ENCODE measurements at places on chromosomes 5 and 9.

DNA sequence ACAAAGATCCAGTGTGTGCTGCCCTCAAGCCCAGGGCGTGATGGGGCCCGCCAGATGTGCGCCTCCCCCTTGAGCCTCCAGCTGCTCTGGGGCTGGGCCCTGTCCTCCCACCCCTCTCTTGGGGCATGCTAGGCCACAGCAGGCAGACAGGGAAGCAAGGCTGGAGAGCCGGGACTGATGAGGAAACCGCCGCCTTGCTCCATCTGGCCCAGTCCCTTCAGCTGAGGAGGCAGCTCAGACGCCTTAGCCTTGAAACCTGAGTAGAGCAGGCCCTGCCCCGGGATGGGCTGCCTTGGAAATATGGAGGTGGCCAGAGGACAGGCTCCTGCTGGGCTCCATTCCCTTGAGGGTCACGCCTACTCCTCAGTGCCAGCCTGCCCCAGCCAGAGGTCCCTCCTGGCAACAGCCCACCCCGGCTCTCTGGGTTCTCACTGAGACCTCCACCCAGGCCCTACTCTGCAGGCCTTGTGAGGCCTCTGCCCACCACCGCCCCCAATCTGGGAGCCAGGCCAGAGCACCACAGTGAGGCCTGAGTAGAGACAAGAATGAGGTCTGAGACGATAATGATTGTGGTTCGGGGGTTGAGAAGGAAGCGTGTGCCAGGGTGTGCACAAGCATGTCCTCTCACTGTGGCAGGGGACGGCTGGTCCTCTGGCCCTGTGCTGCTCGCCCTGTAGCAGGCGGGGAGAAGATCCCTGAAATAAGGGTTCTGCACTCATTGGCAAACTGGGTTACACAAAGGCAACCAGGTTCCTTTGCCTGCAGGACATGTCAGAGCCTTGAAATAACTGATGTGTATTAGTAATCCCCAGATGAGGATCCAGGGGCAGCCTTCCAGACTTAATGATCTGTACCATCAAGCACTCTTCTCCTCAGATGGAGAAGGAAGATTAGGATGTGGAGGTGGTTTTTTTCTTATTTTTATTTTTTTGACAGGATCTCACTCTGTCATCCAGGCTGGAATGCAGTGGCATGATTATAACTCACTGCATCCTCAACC, 30.9 kb downstream of the CXXC5 start:
- no peak for DNase-seq

DNA sequence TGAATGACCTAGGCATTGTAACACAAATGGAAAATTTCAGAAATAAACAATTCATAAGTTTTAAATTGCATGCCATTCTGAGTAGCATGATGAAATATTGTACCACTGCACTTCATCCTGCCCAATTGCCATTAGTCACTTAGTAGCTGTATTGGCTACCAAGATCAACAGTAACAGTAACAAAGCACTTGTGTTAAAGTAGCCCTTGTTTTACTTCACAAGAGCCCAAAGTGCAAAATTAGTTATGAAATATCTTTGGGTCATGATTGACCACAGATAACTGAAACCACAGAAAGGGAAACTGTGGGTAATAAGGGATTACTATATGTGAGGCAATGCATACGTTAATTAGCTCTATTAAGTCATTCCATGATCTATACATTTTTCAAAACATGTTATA, 33.3 kb upstream of the RORB start:
- no peak for DNase-seq

DNA sequence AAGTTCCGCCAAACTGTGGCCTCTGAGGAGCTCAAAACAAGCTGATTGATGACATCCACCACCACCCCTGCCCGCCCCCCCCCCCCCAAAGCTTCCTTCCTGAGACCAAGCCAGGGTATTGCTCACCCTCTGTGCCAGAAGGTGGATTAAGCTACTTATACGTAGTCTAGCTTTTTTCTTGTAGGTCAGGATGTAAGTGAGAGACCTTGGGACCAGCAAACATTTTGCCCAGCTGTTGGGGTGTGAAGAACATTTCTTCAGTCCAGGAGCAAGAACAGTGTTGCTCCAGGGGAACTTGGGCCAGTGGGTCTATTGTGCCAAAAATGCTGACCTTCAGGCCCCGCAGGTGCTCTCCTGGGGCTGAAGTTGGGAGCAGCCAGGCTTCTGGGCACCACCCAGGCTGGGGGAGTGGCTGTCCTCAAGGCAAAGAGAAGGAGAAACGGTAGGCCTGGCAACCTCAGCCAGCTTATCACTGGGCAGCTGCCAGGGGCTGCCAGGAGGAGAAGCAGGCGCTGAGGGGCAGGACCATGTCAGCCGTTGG, 18.0 kb downstream of the NEURL1B start:
- DNase-seq = no peak

- no peak for DNase-seq
Observed at GRCh38 chr9:114682846-114683245, 854 bp upstream of the TEX48 start.

DNA sequence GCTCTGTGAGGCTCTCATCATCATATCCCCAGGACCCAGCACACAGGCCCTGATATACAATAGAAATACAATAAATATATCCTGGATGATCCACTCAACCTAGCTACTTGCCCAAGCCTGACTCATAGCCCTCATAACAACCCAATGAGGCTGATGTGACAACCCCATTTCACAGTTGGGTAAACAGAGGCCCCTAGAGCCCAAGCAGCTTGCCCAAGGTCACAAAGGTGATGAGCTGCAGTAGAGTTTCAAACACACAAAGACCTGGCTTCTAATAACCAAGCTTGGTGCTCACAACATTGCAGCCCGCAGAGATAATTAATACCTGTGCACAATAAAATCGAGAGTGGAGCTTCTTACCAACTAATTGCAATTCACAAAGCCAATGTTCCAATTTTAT, 3.2 kb upstream of the AKNA start:
- DNase-seq = no peak

GRCh38 chr9:91102269-91102668, 259.4 kb downstream of the AUH start:
- DNase-seq = no peak

GRCh38 chr5:159781626-159782157, 134.6 kb upstream of the ADRA1B start:
- no peak for DNase-seq

DNA sequence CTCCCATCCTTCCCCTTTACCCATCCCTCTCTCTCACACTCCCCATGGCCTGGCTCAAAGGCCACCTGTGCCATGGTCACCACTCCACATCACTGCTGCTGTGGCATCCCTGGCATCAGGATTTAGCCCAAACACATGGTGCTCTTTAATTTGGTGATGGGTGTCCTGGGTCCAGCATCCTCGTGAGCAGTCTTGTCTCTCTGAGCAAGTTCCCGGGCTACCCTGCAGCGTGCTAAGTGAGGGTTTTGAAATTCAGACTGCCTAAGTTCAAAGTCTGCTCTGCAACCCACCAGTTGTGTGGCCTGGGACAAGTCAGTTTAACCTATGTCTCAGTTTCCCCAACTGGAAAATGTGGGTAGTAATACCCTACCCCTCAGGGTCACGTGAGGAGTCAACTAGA, 39.9 kb downstream of the WHRN start:
- DNase-seq = peak; percentile 37

DNA sequence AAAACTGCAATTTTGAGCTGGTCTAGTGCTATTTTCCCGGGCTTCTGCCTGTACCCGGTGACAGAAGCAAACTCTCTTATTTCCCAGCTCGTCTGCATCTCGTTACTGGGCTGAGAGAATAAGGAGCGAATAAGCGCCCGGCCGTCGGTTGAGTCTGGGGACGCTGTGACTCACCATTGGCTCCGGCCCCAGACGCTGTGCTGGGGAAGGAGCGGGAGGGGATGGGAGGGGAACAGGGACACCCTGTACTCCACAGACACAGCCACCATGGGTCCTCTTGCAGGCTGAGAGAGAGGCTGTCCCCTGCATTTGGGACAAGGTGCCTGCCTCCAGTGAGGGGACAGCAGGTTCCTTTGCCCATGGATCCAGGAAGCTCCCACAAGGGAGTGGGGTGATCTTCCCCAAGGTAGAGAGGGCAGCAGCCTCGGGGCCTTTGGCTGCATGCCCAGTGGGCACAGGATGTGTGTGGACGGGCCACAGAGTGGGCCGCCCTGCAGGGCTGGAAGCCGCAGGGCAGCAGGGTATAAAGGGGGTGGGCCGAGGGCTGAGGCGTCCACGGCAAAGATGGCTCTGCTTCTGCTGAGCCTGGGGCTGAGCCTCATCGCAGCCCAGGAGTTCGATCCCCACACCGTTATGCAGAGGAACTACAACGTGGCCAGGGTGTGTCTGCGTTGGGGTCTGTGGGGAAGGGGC, at the start of gene LCN9:
TSS of gene LCN9 (plus strand) at position 552 of the 693 bp plus-strand sequence. CDS start at position 565, 13 bp downstream.
- no peak for DNase-seq

- DNase-seq = no peak
Observed at GRCh38 chr5:168076561-168076991, 214.9 kb upstream of the WWC1 start.

GRCh38 chr9:13481274-13481673, 201.8 kb upstream of the MPDZ start:
- DNase-seq = no peak

DNA sequence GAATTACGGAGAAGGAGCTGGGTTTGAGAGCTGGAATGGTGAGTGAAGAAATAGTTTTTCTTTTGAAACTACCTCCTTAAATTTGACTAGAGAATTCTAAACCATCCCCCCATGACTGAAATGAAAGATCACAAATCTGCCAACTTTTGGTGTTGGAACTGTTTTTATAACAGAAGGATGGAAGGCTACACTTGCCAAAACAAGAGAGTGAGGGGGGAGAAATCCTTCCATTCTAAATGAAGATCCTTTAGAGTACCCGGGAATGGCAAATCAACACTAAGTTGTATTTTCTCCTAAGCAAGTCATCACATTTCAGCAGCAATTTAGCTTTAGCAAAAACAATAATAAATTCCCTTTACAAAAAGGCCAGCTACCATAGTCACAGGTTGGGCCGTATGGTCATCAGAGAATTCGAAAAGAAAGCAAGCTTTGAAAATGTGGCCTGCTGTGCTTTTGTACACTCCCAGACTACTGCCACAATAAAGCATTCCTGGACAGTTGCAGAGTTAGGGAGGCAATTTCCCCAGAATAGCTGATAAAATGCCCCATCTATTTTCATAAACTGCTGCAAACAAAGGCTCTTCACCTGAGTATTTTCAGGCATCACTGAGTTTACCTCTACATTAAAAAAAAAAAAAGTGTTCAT, 25.0 kb upstream of the FREM1 start:
- DNase-seq = no peak

DNA sequence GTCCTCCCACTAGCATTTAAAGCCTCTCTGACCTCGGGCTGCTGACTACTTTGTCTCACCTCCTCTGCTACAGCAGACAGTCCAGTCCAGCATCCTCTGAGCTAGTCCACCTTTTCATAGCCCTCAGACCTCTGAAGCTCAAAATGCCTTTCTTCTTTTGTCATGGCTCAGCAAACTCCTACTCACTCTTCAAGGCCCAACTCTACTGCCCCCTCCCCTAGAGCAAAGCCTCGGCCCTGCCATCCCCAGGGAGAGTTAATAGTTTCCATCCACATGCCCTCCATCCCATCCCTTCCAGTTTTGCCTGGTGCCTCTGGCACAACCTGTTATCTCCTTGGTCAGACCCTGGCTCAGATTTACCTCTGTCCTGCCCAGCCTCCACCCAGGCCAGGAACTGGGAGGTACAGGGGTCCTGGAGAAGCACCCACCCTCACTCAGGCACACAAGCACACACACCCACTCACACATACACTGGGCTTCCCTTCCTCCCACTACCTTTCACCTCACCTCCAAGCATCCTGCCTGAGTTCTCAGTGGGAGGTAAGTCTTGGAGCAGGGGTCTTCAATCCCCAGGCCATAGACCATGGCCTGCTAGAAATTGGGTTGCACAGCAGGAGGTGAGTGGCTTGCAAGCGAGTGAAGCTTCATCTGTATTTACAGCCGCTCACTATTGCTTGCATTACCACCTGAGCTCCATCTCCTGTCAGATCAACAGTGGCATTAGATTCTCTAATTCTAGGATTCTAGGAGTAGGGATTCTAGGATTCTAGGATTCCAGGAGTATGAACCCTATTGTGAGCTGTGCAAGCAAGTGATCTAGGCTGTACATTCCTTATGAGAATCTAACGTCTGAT, 18.1 kb downstream of the PDLIM4 start:
- peak; percentile 35 for DNase-seq

DNA sequence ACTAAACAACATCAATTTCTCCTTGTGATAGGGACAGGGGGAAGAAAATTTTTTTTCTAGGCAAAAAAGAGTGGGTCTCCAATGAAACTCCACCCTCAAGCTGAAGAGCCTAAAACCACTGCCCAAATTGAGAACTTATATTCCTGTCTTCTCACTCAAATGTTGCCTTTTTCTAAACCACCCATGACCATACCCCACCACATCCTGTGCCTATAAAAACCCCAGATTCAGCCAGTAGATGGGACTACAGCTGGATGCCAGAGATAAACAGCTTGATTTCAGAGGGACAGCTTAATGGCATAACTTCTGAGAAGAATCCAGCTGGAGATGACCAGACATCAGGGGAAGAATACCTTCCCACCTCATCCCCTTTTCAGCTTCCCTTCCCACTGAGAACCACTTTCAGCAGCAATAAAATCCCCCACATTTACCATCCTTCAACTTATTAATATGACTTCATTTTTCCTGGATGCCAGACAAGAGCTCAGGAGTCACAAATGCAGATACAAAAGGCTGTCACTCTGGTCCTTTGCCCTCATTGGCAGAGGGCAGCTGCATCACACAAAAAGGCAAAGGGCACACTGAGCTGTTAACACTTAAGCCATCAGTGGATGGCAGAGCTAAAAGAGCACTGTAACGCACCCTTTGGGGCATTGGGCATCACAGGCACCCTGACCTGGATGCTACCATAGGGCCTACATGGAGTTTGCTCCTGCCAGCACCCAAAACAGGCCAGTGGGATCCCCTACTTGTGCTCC, 972.5 kb upstream of the CTNND2 start:
- DNase-seq = no peak

- DNase-seq = peak; percentile 85
Observed at GRCh38 chr9:21812946-21813568, 10.6 kb downstream of the MTAP start.

DNA sequence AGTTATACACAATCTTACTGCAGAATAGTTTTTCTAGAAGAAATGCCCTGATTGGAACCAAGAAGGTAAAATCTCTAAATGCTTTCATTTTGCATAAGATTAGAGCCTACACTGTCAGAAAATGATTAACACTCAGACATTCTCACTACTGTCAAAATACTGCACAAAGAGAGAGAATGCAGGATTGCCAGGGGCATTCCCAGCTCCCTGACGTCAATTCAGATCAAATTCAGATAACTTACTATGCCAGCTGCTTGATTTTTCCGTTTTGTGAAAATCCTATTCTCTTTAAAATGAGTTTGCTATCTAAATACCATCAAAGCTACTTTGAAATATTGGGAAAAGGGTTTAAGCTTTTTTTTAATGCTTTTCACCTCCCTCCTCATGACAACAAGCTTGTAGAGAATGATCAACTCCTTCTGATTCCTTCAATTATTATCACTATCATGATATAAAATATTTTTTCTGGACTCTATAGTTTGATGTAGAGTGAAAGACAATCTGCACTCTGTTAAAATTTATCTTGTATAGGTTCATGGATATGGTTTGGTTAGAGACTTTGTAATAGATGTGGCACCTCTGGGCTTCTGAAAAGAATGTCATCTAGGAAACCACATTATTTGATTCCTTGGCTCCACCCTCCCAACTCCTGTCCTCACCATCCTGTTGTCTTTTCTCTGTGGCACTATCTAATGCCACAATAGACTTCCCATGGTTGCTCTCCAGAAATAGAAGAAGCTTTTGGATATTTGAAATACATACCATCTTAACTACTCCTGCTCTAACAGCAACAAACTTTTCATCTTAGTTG, 407.7 kb downstream of the PDE4D start:
- DNase-seq = no peak

Data from activated CD8-positive, alpha-beta memory T cell treated with anti-CD3 and anti-CD28 coated beads, Interleukin-2, amount 50 U/mL, for 48 hours (primary cell).